ENCODE measurements at places on chromosomes 3 and 15.

DNA sequence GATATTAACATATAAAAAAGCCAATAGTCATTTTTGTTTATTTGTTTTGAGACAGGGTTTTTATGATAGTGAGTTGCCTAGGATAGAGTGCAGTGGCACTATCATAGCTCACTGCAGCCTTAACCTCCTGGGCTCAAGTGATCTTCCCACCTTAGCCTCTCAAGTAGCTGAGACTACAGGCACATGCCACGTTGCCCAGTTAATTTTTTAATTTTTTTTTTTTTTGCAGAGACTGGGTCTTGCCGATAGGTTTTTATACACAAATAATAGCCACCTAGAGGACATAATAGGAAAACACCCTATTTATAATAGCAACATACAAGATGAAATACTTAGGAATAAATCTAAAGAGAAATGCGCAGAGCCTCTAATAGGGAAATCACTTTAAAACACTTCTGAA, 13.3 kb downstream of the EIF3J start:
- no peak for DNase-seq

DNA sequence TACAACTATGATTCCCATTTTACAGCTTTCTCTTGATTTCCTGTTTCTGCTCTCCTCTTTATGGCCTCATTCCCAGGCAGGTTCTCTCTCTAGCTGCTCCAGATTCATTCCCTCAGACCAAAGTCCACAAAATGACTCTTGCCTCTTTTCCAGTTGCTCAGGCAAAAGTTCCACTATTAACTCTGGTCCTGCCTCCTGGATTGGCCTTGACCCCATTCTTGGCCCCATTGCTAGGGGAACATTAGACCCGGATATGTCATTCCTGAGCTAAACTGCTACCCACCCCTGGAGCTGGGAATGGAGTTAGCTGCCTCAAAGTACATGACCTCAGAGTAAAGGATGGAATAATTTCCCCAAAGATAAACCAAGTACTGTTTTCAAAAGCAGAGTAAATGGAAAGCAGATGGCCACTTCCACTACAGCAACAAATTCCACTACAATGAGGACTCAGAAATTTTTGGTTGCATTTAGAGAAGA, 73.0 kb upstream of the GAP43 start:
- DNase-seq, result peak; percentile 47

DNA sequence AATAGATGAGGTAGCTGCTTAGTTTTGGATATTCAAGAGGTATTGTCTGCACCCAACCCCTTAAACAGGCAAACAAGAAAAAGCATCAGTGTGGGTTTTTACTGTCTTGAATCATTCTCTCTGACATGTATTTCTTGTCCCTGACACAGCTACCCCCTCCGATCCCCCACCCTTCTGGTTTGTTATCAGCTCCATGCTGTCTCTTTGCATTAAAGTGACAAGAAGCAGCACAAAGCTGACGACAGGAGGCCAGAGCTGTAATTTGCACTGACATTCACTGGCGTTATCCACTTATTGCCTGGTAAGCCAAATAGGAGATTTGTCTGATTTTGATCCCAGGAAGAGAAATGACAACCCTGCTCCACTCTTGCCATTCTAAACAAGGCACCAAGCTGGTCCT, 83.3 kb upstream of the SNRK start:
- no peak for DNase-seq

GRCh38 chr15:69783211-69783610, 314.5 kb downstream of the TLE3 start:
- no peak for DNase-seq

DNA sequence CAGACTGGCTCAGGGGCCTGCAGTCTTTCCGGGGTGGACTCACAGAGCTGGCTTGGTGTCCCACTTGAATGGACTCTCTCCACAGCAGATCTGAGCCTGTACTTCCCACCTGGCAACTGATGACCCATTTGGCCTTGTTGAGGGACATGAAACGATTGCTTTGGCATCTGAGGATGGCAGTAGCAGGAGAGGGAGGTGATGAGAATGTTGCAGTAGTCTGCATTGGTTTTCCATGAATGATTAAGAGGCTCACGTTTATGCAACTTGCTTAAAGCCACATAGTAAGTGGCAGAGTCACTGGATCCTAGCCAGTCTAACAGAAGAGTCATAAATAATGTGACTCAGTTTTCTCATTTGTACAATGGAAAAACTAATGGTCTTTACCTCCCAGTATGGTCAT, 21.9 kb downstream of the IL20RB start:
- DNase-seq, result no peak

GRCh38 chr3:119257654-119258410, 17.2 kb upstream of the B4GALT4 start:
- DNase-seq, result no peak

- no peak for DNase-seq
Measured at GRCh38 chr3:186133980-186134379, 25.1 kb upstream of the ETV5 start.

DNA sequence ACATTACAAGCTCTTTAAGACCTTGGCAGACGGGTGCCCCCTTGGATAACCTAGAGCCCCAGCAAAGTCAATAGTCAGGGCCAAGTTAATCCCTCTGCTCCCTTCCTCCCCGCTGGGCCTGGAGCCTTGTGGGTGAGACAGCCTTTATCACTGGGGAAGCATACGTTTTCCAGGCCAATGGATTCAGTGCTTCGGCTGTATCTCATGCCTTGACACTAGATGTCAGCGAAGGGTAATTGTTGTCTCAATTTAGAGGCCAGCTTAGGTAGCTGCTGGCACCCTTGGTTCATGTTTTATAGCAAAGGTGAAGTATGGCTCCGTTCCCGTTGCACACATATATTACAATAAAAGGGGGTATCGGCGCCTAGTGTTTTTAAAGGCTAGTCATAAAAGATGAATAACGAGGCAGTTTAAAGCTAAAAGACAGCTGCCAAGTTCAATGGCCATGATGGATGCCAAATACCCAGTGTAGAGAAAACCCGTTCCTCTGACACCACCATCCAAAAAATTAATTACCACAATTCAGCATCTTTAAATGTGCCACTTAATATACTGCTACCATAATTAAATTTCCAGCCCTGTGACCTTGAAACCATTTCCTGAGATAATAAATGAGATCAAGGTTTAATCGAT, 52.3 kb upstream of the BNIP2 start:
- no peak for DNase-seq

GRCh38 chr15:48647962-48648361, 2.5 kb upstream of the FBN1 start:
- no peak for DNase-seq

- DNase-seq, result no peak
Measured at GRCh38 chr3:115399750-115400149, 223.6 kb upstream of the GAP43 start.

DNA sequence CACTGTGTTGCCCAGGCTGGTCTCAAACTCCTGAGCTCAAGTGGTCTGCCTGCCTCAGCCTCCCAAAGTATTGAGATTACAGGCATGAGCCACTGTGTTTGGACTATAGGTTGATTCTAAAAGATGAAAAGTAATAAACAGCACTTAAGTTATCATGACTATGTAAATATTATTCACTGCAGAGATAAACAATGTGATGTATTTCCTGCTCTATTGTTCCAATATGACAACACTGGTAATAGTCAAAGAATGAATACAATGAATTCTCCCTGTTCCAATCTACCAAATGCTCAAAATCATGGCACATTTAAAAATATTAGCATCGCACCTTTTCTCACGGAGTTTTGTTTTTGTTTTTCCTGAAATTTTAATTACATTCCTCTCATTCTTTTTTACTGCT, 36.8 kb upstream of the TBL1XR1 start:
- DNase-seq, result no peak

DNA sequence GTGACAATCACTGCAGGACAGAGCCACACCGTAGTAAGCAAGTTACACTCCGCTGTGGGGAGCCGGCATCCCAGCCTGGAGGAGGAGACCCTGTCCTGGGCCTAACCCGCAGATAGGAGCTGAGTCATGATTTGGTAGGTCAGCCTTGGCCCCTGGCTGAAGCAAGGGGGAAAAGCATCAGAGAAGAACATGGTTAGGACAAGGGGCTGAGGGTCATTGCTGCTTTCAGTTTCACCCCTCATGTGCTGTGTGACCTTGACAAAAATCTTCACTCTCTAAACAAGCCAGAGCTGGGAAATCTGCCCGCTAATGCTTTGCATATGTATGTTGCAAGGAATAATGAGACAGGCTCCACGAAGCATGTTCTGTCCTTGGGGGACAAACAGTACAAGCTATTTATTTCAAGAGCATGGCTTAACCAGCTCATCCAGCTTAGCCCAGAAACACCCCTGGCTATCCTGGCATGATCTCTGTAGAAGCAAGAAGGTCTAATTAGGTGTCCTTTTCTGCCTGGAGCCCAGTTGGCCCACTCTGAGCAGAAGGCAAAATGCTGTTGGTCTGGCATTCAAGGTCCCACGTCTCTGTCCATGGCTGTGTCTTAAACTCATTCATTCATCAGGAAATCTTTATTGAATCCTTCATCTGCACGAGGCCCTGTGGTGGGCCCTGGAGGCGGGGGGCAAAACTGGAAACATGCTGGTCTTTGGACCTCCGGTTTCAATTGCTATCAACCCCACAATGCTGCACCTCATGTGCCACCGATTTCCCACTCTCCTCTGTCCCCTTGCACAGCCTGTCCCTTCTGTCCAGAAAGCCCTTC, 221.3 kb upstream of the LYSMD4 start:
- peak; percentile 33 for DNase-seq

DNA sequence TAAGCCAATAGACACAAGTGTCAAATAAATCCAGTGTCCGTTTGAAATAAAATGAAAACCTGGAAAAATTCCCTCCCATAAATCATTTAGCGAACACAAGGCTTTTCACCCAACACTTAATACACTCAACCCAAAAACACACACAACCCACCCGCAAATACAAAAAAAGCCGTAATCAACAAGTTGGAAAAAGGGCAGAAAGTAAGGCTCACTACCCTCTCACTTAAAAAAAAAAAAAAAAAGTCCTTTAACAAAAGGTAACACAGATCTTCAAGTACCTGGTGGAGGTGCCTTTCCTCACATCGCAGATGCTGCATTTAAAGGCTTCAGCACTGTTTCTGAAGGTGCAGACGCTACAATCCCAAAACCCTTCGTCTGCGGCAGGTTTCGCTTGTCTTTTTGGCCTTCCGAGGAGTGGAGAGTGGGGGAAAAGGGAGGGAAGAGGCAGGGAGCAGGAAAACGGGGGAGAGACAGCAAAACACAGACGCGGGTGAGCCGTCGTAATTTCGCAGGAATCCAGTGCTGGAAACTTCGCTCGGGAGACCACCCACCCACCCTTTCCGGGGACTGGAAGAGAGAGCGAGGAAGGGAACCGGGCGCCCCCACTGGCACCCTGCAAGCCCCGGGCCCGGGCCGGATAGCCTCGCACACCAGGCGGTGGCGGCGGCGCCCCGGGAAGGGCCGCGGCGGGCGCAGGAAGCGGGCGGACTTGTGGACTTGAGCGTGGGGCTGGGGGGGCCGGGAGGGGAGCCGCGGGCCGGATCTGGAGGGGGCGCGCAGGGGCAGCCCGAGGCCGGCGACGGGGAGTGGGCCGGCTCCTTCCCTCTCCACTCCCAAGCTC, 401.8 kb downstream of the SHQ1 start:
- peak; percentile 41 for DNase-seq

DNA sequence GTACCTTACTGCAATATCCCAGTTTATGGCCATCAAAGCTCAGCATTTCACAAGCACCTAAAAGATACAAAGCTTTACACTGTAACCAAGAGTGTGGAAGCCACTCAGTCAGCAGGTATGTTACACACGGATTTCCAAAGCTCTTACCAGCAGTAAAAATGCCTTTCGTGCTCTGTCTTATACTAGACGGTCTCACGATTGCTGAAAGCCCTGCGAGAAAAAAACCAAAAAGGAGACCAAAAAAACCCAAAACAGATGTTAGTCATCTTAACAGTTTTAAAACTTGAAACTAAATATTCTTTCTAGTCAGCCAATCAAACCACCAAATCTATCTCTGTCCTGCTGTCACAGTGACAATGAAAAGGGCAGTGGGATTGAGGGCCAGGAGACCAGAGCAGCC, 39.0 kb downstream of the TAMM41 start:
- DNase-seq, result no peak

GRCh38 chr3:45219694-45220093, 6.4 kb downstream of the TMEM158 start:
- DNase-seq, result no peak

- peak; percentile 7 for DNase-seq
Measured at GRCh38 chr3:169965562-169966427, 812 bp upstream of the SEC62 start.
